Placental epithelial cell (primary cell): ENCODE measurements at places on chromosomes 5 and 9. TPM values are rescaled to one million over a fixed set of nuclear protein-coding genes. Genes with fewer than 3 reads are reported as not detected.

Gene LHX6
- 0.33 TPM in 1 of 2 replicates, not detected in the other for total RNA-seq

Gene PTPN3
- 47.1 and 47.7 TPM in 2 replicates for total RNA-seq

Gene SH3PXD2B
- total RNA-seq = 23.2 and 33.2 TPM in 2 replicates

Gene OR1Q1
- not detected in 2 replicates for total RNA-seq

Gene GLRA1
- total RNA-seq = not detected in 2 replicates

Gene FCN2
- total RNA-seq = not detected in 2 replicates

Gene RNF145
- total RNA-seq = 54.7 and 73.0 TPM in 2 replicates

Gene SLC36A3
- total RNA-seq = 0.11 TPM in 1 of 2 replicates, not detected in the other

Gene IFNA1
- not detected in 2 replicates for total RNA-seq

Gene PRR16
- 14.7 and 36.1 TPM in 2 replicates for total RNA-seq

Gene KIAA1191
- total RNA-seq = 46.7 and 80.8 TPM in 2 replicates

Gene MARCHF11
- not detected in 2 replicates for total RNA-seq

Gene AMBP
- not detected in 2 replicates for total RNA-seq

Gene FRMPD1
- total RNA-seq = not detected in 2 replicates

Gene ARHGAP26
- total RNA-seq = 6.3 and 9.1 TPM in 2 replicates

Gene TRIM32
- total RNA-seq = 29.8 and 38.4 TPM in 2 replicates

Gene KIF12
- not detected in 2 replicates for total RNA-seq

Gene ZBTB5
- total RNA-seq = 20.0 and 24.0 TPM in 2 replicates

Gene WNK2
- total RNA-seq = not detected in 2 replicates

Gene AHRR
- total RNA-seq = 0.33 and 3.5 TPM in 2 replicates

Gene CCNI2
- total RNA-seq = 0.76 and 1.2 TPM in 2 replicates

Gene LURAP1L
- total RNA-seq = 1.2 and 5.9 TPM in 2 replicates

Gene PCDHB9
- total RNA-seq = 0.54 TPM in 1 of 2 replicates, not detected in the other

Gene GCNT4
- total RNA-seq = 7.5 and 17.6 TPM in 2 replicates

Gene CBY3
- 0.39 TPM in 1 of 2 replicates, not detected in the other for total RNA-seq

Gene ORM2
- total RNA-seq = not detected in 2 replicates

Gene ADAMTSL1
- 0.79 TPM in 1 of 2 replicates, not detected in the other for total RNA-seq

Gene LHX2
- not detected in 2 replicates for total RNA-seq

Gene DOCK8
- 1.6 and 2.0 TPM in 2 replicates for total RNA-seq

Gene PHYHD1
- 6.2 and 33.4 TPM in 2 replicates for total RNA-seq

Gene PCDHB5
- total RNA-seq = under 0.01 and 0.54 TPM in 2 replicates

Gene C7
- total RNA-seq = not detected in 2 replicates

Gene BHMT
- not detected in 2 replicates for total RNA-seq

Gene GPRIN1
- total RNA-seq = 2.7 and 4.8 TPM in 2 replicates

Gene GRXCR2
- total RNA-seq = under 0.01 and 0.43 TPM in 2 replicates

Gene S1PR3
- total RNA-seq = 69.3 and 126 TPM in 2 replicates

Gene PRR7
- total RNA-seq = 0.98 and 1.2 TPM in 2 replicates

Gene ANGPTL2
- total RNA-seq = under 0.01 and 1.2 TPM in 2 replicates

Gene EDIL3
- total RNA-seq = 1.6 and 3.4 TPM in 2 replicates

Gene GDA
- total RNA-seq = under 0.01 and 0.11 TPM in 2 replicates

Gene PCDHGA10
- 4.4 and 9.4 TPM in 2 replicates for total RNA-seq

Gene NELFB
- total RNA-seq = 50.3 and 57.0 TPM in 2 replicates

Gene TARS1
- total RNA-seq = 96.6 and 189 TPM in 2 replicates

Gene PTGS1
- total RNA-seq = under 0.01 and 0.33 TPM in 2 replicates

Gene GABRA6
- not detected in 2 replicates for total RNA-seq

Gene SCGB3A1
- total RNA-seq = not detected in 2 replicates

Gene KDM4C
- 31.4 and 47.1 TPM in 2 replicates for total RNA-seq

Gene DDX4
- total RNA-seq = not detected in 2 replicates

Gene TAF1L
- total RNA-seq = not detected in 2 replicates

Gene SURF6
- total RNA-seq = 5.7 and 9.4 TPM in 2 replicates

Gene STK10
- total RNA-seq = 43.6 and 74.0 TPM in 2 replicates

Gene PDZD2
- total RNA-seq = under 0.01 TPM in 1 of 2 replicates, not detected in the other
